ENCODE measurements at places on chromosomes 7 and 10.

DNA sequence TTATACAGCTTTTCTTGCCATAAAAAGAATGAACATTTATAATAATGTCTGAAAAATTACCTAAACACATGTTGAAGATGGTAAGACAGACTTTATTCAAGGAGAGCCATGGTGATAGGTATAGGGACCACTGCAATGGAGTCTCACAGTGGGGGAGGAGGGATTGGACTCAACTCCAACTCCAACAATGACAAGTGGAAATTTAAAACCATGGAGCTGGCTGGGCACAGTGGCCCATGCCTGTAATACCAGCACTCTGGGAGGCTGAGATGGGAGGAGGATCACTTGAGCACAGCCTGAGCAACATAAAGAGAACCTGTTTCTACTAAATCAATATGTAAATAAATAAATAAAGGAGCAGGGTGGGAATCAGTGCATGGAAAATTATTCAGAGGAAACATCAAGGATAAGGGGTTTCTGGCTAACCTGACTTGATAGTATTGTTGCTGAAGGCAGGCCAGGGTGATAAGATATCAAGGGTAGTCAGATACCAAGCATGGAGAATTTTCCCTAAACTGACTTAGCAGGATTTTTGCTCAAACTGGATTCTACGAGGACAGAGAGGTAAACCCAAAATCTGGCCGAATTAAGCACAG is 19.5 kb upstream of the MICU1 start:
- no peak for DNase-seq

DNA sequence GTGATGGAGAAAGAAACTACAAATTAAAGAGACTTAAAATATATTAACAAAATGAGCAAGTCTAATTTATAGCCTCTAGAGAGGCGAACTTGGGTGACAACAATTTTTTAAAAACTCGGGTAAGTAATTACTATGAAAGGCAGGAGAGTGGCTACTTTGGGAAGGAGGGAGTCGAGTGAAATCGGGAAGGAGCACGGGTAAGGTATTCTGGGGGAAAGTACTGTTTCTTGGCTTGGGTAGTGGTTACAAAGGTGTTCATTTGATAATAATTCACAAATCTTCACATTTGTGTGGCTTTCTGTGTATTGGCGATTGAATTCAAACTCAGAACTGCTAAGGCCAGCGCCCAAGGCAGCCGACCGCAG is 32.9 kb upstream of the GRID1 start:
- no peak for DNase-seq

GRCh38 chr10:77383861-77384553 is 253.6 kb downstream of the KCNMA1 start:
- no peak for DNase-seq

GRCh38 chr7:55214707-55215106 is 150.4 kb upstream of the LANCL2 start:
- no peak for DNase-seq

DNA sequence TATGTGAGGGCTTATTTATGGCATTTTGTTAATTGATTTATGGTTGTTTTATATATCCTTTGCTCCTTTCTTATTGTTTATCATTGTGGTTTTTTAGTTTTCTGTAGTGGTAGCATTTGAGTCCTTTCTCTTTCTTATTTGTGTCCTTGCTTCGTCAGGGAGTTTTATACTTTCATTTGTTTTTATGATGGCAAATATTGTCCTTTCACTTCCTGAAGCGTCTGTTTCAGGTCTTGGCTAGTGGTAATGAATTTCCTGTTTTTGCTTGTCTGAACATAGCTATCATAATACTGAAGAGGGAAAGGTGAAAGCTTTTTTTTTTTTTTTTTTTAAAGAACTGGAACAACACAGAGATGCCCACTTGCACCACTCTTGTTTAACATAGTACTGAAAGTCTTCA is 228.2 kb downstream of the ATRNL1 start:
- DNase-seq = no peak

- DNase-seq = no peak
These were observed 98.9 kb downstream of the HIP1 start for GRCh38 chr7:75639886-75640190.

DNA sequence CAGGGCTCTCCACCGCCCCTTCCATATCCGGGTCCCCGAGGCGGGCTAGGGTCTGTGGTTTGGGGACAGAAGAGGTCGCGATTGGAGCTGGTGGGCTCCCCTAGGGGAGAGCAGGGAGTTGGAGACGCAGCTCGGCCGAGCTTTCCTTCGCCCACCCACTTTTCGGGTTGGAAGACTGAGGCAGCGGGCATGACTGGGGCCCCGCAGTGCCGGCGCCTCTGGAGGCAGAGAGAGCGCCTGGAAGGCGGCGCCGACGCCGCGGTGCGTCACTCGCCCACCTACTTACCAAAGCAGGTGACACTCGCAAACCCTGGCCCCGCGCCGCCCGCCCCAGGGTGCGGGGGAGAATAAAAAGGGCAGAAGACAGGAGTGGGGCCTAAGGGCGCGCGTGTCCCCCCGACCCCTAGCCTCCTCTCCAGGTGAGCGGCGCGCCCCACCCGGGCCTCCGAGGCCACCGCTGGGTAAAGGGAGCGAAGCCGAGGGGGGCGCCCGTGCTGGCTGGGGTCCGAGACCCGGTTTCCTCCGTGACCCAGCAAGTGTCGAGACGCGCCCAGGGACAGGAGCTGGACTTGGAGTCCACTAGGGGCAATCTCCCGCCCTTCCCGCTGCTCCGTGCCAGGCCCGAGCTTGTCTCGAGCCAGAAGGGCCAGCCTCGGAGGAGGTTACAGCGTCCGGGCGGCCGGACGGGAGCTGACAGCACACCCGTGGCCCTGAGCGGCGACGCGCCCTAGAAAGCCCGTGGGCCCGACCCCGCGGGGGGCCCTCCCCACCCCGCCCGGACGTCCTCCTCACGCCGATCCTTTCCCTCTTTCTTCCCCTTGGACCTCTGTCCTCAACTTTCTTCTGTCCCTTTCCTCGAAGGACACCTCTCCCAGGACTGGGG is 34.4 kb upstream of the GRID1 start:
- no peak for DNase-seq

GRCh38 chr10:4296161-4296560 is 511.2 kb upstream of the KLF6 start:
- DNase-seq = no peak

GRCh38 chr7:46440186-46440585 is 519.1 kb upstream of the IGFBP3 start:
- no peak for DNase-seq

- DNase-seq = no peak
These were observed 10.8 kb downstream of the GNA12 start for GRCh38 chr7:2833083-2833910.

DNA sequence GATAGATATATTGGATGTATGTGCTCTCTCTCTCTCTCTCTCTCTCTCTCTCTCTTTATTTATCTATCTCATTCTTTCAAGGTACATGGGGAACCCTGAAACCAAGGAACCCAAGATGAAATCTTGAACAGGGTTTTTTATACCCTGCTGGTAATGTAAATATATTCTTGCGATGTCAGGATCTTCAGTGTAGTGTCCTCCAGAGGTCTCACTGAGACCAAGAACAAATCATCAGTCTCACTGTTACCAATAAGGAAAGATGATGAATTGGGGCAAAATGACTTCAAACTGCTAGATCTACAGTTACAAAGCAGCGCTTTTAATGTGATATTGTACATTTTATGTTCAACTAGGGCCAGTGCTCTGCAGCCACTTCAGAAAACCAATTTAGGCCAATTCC is 423.5 kb downstream of the ANKRD7 start:
- no peak for DNase-seq

DNA sequence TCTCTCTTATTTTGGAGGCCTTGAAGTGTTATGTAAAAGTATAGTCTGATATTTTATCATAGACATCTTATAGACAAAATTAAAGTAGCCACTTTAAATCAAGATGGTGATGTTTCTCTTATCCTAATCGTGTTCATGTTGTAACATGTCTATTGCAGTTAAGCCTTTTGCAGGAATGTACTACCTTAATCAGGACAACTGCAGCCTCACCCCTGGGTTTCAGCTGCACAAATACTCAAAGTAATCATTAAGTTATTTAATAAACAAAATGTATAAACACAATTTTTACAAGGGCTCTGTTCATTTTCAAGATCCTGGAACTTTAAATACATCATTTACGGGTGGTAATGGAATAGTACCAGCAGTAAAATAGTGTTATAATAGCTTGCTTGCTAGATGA is 14.4 kb upstream of the KIF5B start:
- no peak for DNase-seq

DNA sequence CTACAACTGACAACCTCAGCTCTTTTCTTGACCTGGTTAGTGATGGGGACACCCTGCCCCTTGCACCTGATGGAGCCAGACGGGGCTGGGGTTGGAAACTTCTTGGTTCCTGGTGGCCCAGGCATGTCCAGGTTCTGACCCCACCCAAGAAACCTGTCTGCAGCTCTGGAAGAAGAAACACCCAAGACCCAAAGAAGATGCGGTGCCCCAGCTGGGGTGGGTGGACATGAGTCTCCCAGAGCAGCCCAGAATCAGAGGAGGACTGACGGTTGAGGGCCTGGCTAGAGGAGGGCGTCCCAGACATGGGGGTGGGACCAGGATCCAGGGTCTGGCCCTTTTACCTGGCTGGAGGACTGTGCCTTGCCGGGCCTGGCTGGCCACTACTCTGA is 202.4 kb downstream of the GLRX3 start:
- no peak for DNase-seq

- no peak for DNase-seq
These were observed 83.9 kb downstream of the LHPP start for GRCh38 chr10:124545351-124546054.

GRCh38 chr10:36475746-36476145 is 649.7 kb upstream of the ANKRD30A start:
- DNase-seq = no peak

GRCh38 chr7:129925416-129926002 is 27.3 kb downstream of the UBE2H start:
- DNase-seq = no peak

DNA sequence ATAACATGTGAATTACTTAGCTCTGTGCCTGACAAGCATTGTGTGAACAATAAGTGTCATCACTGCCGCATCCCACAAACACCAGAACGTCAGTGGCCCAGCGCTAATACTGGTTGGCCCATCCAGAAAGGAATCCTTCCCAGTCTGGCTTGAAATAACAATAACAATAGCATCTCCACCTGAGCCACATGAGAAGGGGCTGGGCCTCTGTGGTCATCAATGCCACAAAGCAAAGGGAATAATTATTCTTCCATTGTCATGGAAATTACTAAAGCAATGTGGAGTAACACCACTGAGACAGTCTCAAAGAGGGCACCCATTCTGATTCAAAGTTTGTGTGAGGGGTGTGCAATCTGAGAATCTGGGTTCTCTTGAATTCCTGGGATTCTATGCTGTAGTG is 105.7 kb upstream of the INHBA start:
- no peak for DNase-seq

- DNase-seq = no peak
These were observed 73.3 kb upstream of the PRKG1 start for GRCh38 chr10:51000976-51001375.

GRCh38 chr7:50826371-50827172 is 43.9 kb upstream of the GRB10 start:
- DNase-seq = no peak

- DNase-seq = no peak
These were observed 203.0 kb upstream of the GPR26 start for GRCh38 chr10:123463181-123463580.

DNA sequence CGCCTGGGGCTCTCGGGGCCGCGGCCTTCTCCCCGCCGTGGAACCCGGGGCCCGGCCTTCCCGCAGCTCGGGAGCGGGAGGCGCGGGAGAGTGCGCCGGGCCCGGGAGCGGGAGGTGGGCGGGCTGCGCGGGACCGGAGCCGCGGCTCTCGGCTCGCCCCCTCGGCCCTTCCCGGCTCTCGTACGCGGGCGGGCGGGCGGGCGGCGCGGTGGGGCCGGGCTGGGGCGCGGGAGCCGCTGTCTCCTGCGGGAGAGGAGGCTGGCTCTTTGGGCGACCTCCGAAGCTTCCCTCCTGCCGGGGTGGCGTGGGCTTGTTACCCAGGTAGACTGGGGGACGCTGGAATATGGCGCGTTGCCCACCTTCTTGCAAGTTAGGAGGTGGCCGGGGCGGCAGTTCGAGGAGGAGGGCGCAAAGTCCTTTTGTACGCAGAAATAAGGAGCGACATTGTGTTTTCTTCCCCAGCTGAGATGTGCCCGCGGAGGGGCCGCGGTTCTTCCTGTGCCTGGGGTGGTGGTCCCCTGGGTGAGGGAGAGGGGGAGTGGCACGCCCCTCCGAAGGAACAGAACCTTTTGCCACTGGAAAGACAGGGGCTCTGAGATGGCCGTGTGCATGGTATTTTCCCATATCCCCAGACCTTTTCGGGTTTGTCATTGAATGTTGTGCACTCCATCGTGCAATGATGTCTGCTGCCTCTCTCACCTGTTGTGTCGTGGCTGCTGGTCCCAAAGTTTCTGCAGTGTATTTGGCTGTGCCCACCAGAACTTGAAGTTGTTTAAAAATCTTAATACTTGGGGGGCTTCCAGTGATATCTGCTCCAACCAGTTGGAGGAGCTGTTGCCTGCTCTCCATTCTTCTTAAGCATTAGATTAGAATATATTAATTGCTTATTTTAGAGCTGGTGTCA is 844 bp downstream of the NRF1 start:
- peak; percentile 59 for DNase-seq

- no peak for DNase-seq
These were observed 663.2 kb upstream of the ANKRD30A start for GRCh38 chr10:36462194-36462593.
